ENCODE measurements at places on chromosomes 6 and 20.

DNA sequence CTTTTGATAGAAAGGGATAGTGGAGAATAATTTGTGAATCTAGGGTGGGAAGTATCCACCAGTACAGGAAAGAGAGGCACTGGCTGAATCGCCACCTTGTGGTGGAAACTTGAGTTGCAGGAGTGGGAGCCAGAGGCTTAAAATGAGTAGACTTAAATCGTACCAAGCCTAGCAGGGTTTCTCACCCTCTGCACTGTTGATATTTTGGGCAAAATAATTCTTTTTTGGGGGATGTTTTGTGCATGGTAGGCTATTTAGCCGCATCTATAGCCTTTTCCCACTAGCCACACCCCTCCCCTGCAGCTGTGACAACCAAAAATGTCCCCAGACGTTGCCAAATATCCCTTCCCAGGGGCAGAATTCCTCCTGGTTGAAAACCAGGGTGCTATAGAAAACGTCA, 119.1 kb downstream of the DHX35 start:
- peak; percentile 52 for DNase-seq

DNA sequence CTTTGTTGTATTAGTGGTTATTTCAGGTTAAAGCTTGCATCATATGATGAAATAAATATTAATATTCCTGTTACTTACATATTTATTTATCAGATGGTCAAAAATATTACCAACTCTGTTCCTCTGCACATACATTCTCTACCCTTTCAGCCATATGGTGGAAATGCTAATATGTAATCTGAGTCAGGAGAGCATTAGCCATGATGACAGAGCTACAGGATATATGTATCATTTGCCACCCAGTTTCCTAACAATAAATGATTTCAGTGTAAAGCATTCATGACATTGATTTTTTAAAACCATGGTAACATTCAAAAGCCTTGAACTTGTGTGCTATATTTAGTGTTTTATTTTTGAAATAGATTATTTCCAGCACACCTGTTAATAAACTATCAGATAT, 16.6 kb downstream of the POPDC3 start:
- DNase-seq = no peak

- peak; percentile 95 for DNase-seq
Observed at GRCh38 chr6:26033085-26033940, 53.9 kb upstream of the HFE start.

DNA sequence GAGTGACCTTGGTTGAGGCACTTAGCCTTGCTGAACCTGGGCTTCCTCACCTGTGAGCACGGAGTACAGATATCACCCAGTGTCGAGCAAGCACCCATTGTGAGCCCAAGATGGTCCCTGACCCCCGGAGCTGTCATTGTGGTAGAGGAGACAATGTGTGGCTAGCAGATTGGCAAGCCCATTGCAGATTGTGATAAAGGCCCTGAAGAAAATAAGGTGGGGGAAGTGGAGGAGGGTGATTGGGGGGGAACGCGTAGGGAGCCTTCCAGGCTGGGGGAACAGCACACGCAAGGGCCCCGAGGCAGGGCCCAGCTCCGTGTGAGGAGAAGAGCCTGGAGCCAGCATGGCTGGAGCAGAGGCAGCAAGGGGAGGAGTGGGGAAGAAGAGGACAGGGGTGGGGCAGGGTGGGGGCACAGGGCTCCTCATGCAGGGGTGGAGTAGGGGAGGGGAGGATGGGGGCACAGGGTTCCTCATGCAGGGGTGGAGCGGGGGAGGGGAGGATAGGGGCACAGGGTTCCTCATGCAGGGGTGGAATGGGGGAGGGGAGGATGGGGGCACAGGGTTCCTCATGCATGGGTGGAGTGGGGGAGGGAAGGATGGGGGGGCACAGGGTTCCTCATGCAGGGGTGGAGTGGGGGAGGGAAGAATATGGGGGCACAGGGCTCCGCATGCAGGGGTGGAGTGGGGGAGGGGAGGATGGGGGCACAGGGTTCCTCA, 7.0 kb downstream of the CEBPB start:
- no peak for DNase-seq

DNA sequence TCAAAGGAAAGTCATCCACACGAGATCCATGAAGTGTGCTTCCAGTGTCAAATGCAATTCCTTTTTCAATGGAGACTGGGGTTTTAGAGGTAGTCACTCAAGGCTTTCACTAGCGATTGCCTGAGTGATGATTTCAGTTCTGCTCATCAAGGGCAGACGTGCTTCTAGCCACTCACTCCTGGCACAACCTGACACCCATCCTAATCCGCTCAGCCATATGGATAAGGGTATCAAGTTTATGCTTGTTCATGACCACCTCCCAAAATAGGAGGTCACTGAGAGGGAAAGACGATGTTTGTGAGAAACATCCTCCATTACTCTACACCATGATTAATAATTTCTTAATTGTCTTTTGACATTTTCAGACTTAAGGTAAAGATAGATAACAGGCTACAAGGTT, 91.3 kb upstream of the HEY2 start:
- no peak for DNase-seq

DNA sequence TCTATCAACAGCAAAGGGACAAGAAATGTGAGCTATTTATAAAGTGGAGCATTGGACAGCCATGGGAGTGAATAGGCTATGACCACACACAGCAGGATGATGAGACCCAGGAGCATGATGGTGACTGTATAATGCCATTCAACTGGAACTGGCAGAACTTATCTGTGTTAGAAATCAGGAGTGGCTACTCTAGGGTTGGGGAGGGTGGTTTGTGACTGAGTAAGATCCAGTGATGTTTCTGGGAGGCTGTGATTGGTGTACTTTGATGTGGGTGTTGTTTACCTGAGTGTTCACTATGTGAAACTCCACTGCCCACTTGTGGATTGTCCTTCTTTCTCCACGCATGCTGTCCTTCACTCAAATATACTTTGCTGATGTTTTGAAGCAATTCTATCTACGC, 11.5 kb upstream of the HLA-B start:
- no peak for DNase-seq

DNA sequence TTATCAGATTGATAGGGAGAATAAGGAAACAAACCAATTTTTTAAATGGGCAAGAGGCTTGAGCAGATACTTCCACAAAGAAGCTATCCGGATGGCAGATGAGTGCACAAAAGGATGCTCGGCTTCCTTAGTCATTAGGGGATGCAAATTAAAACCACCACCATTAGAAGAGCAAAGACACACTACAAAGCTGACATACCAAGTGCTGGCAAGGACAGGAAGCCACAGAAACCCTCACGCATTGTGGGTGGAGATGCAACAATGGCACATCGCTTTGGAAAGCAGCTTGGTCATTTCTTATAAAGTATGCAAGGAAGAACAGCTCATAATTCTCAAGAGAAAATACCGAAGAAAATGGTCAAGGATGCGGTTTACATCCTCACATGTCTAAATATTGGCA, 19.8 kb downstream of the BFSP1 start:
- DNase-seq = no peak

GRCh38 chr6:100846276-100846675, 34.9 kb downstream of the ASCC3 start:
- no peak for DNase-seq

GRCh38 chr20:63454731-63455567, 17.5 kb downstream of the KCNQ2 start:
- DNase-seq = no peak

- DNase-seq = no peak
Observed at GRCh38 chr6:89132057-89132456, 13.8 kb upstream of the PM20D2 start.

GRCh38 chr6:119493980-119494379, 144.4 kb upstream of the MAN1A1 start:
- DNase-seq = no peak

DNA sequence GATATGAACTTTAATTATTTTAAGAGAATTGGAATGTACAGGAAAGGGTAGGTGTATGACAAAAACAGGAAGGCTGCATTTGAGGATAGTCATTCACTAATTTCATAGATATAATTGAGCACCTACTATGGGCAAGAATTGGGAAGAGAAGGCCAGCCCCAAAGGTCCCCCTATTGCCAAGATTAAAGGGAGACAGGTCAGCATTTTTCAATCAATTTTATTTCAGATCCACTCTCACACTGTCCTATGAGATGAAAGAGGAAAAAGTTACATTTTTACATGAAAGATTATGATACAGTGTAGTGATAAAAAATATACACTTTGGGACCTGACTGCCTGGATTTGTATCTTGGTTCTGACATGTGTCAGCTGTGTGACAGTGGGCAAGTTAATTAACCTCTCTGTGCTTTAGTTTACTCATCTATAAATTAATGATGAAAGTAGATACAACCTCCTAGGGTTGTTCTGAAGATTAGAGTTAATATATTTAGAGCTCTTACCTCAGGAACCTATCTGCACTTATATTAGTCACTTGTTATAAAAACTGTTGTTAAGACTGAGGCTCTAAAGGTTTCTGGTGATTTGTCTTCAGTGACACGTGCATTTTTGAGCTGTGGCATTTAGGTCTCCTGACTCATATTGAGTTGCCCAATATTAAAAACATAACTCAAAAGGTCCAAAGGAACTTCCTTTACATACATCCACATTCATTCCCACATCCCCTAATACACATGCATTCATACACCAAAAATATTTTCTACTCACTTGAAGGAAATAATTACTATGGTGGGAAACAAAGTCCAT, 45.7 kb downstream of the SCGN start:
- no peak for DNase-seq

- no peak for DNase-seq
Observed at GRCh38 chr20:5718896-5719595, 31.2 kb upstream of the SHLD1 start.

DNA sequence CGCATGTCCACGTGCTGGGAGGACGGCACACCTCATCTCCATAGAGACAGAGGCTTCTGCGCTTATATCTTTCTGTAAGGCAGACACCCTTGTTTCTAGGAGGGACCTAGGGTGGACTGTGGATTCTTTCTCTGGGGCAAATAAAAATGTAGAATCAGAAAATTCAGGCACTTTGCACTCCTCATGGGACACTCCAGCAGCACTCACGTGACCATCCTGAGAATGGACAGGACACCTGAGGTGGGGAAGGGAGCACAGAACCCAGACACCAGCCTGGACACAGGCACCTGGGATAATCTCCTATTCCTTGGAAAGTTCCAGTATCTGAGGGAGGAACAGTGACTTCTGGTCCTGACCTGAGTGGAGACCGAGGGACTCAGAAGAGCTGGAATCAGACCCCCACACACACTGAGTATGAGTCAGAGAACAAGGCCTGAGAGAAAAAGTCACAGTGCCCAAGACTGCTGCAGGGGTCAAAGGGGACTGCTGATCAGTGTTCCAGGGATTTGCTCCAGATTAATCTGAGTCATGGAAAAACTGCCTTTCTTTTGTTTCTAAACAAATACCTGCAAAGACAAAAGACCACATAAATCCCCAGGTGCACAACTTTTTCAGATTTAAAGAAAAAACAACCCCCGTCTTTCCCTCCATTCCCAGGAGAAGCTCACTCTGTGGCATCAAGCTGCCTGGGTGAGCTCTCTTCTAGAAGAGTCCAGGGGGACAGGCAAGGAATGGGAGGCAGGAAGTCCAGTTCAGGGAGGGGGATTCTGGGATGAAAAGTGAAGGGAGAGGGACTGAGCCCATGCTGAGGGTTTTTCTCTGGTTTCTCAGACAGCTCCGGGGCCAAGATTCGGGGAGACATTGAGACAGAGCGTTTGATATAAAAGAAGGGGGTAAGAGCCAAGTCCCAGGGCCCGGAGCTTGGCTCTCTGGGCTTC, 35.6 kb upstream of the MICB start:
- no peak for DNase-seq

GRCh38 chr20:57322476-57322875, 7.1 kb upstream of the SPO11 start:
- DNase-seq = no peak

DNA sequence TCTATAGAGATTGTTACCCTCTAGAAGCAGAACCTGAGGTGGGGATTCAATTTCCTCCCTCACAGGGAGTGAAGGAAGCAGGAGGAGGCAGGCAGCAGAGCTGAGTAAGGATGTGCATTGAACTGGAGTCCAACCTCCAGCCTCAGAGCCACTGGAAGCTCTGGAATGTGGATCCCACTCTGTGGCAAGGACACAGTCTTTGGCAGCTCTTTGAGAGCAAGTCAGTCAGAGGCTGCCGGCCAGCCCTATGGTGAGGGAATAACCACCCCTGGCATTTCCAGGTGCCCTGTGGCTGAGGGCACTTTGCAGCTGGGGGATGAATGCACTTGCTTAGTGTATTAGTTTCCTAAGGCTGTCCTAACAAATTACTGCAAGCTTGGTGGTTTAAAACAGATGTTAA, 37.2 kb downstream of the EBF4 start:
- no peak for DNase-seq

GRCh38 chr6:166236596-166236995, 68.9 kb upstream of the TBXT start:
- DNase-seq = no peak

DNA sequence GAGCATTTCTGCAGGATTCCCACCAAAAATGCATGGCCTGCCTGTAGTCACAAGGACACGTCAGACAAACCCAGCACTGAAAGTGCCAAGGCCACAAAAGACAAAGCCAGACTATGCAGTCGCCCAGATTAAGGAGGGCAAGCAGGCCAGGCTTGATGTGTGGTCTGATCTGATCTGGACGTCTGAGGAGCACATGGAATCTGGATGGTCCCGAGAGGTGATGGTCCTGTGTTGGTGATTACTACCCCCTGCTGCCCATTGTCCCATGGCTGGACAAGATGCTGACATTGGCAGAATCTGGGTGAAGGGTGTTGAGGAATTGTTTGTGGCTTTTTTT, 17.1 kb downstream of the NPEPL1 start:
- DNase-seq = no peak

- no peak for DNase-seq
Observed at GRCh38 chr6:166562726-166563125, 23.8 kb downstream of the RAMACL start.

DNA sequence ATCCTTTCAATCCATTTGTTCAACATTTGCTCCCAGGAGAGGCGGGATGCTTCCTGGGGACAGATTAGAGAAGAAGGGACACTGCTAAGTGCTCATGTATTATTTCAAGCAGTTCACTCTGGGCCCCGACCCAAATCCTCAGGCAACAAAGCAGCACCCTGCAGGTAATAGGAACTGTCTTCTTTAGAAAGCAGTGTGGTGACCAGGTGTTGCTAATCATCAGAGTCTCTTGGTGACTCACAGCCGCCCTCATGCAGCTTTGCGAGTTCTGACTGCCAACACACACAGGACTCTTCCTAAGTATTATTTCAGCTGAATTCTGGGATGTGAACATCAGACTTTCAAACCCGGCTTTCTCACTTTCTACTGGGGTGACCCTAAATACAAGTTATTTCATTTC, 356.4 kb downstream of the PRKN start:
- DNase-seq = no peak

DNA sequence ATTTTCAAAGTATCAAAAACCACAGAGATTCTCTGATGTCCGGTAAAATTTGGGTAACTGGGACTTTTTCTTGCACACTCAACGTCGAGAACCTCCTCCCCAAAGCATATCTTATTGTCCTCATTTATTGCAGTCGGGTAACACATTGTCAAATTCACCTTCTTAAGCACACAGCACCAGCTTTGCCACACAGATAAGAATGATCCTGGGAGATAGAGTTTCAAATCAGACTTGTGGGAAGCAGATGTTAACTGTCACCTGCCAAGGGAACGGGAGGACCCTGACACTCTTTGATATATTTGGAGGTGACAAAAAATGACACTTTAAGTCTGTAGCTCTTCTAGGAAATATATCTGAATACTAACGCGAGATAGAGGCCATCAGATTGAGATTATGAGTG, 282.1 kb upstream of the BMP2 start:
- no peak for DNase-seq

- no peak for DNase-seq
Observed at GRCh38 chr6:43865932-43866645, 96.1 kb downstream of the VEGFA start.

GRCh38 chr6:132973514-132973993, 159.2 kb downstream of the RPS12 start:
- no peak for DNase-seq

Measured in glomerular endothelial cell (primary cell).